Fibroblast of lung (primary cell): ENCODE measurements at places on chromosomes 5 and 9. TPM values are rescaled to one million over a fixed set of nuclear protein-coding genes. Genes with fewer than 3 reads are reported as not detected.

GRCh38 chr9:97934321-97935115, 3.5 kb downstream of the HEMGN start:
- DNase-seq = no peak
- H3K36me3 ChIP-seq = no peaks in the 10 kb centered on the region
- peaks cover 36% of the 10 kb centered on the region for H3K27me3 ChIP-seq
- no peak overlapping the region for H3K27ac ChIP-seq
- H3K4me3 ChIP-seq = no peak overlapping the region

DNA sequence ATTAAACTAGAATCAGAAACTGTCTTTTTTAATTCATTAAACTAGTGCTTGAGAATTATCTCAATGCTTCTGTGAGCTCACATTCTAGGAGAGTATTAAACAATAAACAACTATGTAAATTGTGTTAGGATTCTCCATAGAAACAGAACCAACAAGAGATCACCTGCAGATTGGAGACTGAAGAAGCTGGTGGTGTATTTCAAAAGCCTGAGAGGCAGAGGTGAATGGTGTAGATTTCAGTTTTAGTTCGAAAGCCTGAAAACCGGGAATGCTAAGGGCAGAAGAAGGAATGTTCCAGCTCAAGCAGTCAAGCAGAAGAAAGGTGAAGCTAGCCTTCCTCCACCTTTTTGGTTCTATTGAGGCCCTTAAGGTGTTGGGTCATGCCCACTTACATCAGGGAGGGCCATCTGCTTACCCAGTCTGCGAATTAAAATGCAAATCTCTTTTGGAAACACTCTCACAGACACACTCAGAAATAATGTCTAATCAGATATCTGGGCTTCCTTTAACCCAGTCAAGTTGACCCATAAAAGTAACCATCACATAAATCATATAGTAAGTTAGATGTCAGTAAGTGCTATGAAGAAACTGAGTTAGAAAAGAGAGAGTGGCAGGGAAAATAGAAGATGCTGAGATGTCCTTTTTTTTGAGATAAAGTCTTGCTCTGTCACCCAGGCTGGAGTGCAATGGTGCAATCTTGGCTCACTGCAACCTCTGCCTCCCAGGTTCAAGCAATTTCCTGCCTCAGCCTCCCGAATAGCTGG, 291.5 kb downstream of the ARRDC3 start:
- no peak overlapping the region for H3K4me3 ChIP-seq
- no peaks in the 10 kb centered on the region for H3K27me3 ChIP-seq
- H3K4me1 ChIP-seq = no peaks in the 10 kb centered on the region
- H3K36me3 ChIP-seq = no peaks in the 10 kb centered on the region

DNA sequence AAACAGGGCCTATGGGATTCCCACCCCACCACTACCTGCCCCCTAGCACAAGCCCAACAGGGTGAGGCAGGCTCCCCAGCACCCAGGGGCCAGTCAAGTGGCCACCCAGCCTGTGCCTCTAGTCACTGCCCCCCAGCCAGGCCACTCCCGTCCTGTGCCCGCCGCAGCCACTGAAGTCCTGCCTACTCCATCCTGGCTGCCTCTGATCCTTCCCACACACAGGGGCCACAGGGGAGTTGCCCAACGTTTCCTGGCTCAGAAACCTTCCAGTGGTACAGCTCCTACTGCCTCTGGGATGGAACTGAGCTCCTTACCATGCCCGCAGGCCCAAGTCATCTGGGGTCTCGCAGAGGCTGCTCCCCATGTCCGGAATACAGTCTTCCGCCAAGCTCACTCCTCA, 70.2 kb upstream of the STXBP1 start:
- H3K4me1 ChIP-seq = peaks cover 83% of the 10 kb centered on the region
- H3K27ac ChIP-seq = peak overlapping the region; percentile 72
- H3K4me3 ChIP-seq = no peak overlapping the region
- peaks cover 15% of the 10 kb centered on the region for H3K36me3 ChIP-seq
- no peak for DNase-seq

Gene PTPRD
- total RNA-seq = 3.3 and 4.8 TPM in 2 replicates
